ENCODE measurements at places on chromosomes 2 and 18.
A peak's percentile ranks its signal among the peaks of the same experiment; 100 is the strongest.

GRCh38 chr2:95347681-95348608 lies 50.8 kb downstream of the KCNIP3 start:
- DNase-seq: no peak

DNA sequence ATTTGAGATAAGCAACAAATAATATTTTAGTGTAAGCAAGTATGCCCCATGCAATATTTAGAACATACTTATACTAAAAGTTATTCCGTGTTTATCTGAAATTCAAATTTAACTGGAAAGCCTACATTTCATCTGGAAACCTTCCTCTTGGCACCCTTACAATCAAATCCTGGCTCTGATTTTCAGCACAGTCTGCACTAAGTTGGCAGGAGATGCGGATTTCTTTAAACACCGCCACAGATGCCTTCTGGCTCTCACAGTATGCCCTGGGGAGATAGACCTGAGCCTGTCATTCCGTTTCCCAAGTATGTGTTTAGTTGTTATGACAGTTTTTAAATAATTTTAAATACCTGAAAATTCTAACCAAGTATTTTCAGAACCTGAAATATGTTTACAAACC lies 7.3 kb upstream of the MLPH start:
- DNase-seq: no peak

GRCh38 chr2:96175951-96176350 lies 30.7 kb upstream of the DUSP2 start:
- no peak for DNase-seq

DNA sequence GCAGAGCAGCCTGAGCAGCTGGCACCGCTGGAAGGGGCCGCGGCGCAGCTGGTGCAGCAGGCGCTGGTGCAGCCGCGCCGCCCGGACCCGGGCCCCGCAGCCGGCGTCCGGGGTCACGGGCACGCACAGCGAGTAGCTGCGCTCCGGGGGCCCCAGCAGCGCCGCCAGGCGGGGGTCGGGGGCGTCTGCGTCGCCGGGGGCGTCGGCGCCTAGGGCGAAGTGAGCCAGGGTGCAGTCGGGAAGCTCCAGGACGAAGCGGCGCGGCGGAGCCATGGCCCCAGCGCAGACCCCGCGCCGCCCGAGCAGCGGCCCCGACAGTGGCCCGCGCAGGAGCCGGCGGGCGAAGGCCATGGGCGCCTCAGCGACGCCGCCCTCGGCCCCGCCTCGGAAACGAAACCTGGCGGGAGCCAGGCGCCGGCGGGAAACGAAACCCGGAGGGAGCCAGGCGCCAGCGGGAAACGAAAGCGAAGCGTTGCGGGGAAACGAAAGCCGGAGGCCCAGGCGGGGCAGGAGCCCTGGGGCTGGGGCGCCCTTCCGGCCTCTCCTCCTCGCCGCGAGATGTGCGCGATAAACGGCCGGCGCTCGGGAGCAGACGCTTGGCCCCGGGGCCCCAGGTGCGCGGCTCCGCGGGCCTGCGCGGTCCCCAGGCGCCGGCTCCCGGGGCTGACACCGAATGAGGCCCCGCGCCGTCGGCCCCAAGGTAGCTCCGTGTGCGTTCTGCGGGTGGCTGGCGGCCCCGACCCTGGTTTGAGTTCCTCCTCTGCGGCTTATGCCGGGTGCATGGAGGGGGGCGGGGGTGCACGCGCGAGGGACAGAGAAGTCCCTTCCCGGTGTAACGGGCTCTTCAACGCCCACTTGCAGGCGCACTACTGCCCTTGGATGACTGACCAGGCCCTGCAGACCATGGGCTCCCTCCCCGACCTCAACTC lies at the start of gene CMPK2:
CMPK2 (minus strand) TSS at position 562 of the 929 bp plus-strand sequence; CDS start at position 351, 211 bp downstream.
- DNase-seq: peak; percentile 57

DNA sequence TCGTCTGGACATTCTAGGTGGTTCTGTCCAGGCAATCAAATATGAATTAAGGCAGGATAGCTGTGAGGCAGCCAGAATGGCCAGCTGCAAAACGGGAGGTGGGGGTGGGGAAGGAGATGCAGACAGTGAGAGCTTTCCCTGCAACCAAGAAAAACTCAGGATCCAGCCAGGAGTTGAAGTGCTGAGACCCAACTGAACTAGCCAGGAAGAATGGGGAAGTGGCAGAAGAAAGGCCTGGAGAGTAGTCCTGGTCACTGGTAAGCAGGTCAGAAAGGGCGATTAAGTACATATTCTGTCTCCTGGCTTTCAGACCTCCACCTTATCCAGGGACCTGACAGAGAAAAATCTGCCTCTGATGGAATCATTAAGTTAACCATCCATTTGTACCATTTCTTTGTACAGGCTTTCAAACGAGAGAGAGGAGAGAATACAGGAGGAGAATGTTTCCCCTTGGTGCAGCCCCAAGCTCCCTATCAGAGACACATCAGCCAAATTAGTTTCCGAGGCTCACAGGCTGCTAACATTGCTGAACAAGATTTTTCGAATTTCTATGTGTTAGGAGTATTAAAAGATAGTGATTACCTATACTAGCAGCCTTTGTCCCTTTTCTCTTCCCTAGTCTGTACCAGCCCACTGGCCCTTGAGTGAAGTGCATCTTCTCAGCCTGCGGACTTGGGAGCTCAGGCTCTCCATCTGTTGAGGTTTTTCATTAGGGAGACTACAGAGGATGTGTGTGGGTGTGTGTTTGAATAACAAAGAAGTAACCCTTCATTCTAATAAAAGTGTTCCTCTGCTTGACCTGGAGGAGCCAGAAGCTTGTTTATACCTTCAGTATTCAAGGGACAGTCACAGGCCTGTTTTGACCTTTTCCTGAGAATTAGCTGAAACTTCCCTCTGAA lies 12.5 kb upstream of the HOXD1 start:
- no peak for DNase-seq

DNA sequence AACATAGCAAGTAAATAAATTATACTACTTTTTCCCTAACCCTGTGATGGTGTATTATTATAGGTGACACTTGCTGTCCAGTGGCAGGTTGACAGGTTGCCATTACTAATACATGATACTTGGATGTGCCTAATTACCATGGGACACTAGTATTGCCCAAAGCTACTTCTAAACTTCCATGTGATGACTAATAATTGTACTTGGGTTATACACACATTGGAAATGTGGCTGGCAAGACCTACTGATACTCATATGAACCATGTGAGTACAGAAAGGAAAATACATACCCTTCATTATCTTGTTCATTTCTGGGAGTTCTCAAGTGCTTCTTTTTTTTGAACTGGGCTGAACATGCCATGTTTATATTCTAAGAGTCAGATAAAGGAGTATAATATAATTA lies 156.4 kb downstream of the IKZF2 start:
- DNase-seq: no peak
